Right atrium auricular region (tissue), 2 donors: ENCODE measurements at places on chromosomes 13 and 19. TPM values are rescaled to one million over a fixed set of nuclear protein-coding genes. Genes with fewer than 3 reads are reported as not detected.

Gene GPR12
- total RNA-seq = not detected

Gene PALM3
- total RNA-seq = 0.28 TPM

Gene YJEFN3
- total RNA-seq = 1.5 TPM

- DNase-seq = no peak
These were observed 77.7 kb downstream of the COL4A1 start for GRCh38 chr13:110228936-110229904.

GRCh38 chr19:47284324-47284899, 9.7 kb downstream of the INAFM1 start:
- DNase-seq = no peak

- no peak for DNase-seq
These were observed 284.1 kb upstream of the ZNF507 start for GRCh38 chr19:32061315-32061714.

DNA sequence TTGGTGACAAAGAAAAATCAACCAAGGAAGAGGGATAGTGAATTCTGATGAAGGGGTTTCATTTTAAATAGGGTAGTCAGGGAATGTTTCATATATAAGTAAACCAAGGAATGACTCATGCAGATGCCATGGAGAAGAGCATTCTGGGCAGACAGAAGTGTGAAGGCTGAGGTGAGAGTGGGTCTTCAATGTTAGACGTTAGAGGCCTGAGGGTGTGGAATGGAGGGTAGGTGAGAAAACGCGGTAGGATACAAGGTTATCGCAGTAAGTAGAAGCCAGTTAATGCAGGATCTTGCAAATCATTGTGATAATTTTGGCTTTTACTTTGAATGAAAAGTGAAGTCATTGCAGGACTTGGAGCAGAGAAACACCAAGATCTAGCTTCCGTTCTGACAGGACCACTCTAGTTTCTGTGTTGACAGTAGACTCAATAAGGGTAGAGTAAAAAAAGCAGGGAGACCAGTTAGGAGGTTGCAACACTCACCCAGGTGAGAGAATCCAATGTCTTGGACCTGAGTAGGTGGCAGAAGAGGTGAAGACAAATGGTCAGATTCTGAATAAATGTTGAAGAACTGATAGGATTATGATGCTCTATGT, 225.2 kb upstream of the TMTC4 start:
- DNase-seq = no peak

GRCh38 chr19:47240996-47241918, 10.3 kb upstream of the BBC3 start:
- no peak for DNase-seq

GRCh38 chr13:95298971-95299621, 2.2 kb downstream of the ABCC4 start:
- no peak for DNase-seq

DNA sequence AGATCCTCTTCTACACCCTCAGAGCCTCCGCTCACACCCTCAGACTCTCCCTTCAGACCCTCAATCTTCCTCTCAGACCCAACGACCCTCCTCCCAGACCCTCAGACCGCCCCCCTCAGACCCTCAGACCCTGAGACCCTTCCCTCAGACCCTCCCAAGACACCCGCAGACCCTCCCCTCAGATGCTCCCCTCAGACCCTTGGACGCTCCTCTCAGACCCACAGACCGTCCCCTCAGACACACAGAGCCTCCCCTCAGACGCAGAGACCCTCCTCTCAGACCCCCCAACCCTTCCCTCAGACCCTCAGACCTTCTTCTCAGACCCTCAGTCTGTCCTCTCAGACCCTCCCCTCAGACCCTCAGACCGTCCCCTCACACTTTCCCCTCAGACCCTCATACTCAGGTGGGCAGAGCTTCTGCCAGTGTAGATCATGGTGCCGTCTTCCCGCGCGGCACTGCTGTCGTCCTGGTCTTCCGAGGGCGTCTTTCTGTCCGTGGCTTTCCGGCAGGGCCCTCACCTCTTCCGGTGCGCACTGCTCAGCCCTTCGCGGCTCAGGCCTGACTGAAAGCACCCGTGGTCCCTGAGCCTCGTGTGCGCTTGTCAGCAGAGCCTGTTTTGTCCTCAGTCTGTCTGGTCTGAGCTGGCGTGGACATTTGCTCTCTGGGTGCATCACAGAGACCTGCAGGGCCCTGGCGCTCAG, 18.9 kb upstream of the TFDP1 start:
- peak; percentile 26 for DNase-seq

GRCh38 chr13:88752041-88752440, 1080.9 kb downstream of the SLITRK5 start:
- no peak for DNase-seq

DNA sequence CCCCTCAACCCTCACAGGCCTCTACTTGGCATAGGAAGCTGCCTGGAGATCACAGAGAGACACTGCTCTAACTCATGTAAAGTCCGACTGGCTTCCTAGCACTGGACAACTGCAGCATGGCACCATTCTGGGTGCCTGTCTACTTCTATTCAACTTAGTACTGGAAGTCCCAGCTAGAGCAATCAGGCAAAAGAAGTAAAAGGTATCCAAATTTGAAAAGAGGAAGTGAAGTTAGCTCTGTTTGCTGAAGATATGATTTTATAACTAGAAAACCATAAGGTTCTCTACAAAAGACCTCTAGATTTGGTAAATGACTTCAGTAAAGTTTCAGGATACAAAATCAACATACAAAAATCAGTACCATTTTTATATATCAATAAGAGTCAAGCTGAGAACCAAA, 1017.6 kb downstream of the PCDH9 start:
- no peak for DNase-seq

DNA sequence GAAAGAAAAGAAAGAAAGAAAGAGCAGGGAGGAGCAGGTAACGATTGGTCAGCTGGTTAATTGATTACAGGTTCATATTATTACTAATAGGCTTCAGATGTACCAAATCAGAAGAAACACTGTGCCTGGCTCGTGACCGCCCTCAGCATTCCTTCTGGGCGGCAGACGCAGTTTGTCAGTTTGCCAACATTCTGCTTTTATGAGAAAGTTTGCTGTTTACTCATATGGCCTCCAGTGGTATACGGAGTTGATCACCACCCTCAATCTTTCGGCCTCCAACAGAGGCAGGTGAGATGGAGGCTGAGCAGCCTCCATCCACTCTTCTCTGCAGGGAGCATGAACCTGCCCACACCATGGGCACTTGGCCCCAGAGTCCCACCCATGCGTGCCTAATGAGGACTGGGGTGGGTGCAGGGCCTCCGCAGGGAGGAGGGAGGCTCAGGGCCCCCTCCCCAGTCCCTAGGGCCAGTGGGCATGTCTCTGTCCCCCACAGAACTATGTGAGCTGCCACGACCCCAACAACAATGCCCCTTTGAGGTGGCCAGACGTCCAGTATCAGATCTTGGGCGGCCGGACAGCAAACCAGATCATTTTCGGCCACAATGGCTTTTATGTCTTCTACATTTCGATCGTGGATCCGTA, 8.8 kb downstream of the PRR22 start:
- no peak for DNase-seq

DNA sequence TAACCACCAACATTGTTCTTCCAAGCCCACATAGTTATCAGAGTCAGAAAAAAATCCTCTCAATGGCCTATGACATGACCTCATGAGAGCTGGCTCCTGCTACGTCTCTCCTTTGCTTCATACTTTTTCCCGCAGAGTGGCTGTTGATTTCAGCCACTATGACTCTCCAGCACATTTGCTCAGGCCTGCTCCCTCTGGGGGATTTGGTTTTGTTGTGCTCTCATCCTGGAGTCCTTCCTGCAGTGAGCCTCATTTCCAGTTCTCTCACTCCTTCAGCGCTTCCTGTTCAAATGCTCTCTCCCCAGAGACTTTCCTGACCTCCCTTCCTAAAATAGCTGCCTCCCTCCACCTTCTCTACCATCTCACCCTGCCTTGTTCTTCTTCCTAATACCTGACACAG, 72.0 kb upstream of the USP29 start:
- no peak for DNase-seq

- DNase-seq = no peak
These were observed 6.6 kb upstream of the DACH1 start for GRCh38 chr13:71873418-71874247.

DNA sequence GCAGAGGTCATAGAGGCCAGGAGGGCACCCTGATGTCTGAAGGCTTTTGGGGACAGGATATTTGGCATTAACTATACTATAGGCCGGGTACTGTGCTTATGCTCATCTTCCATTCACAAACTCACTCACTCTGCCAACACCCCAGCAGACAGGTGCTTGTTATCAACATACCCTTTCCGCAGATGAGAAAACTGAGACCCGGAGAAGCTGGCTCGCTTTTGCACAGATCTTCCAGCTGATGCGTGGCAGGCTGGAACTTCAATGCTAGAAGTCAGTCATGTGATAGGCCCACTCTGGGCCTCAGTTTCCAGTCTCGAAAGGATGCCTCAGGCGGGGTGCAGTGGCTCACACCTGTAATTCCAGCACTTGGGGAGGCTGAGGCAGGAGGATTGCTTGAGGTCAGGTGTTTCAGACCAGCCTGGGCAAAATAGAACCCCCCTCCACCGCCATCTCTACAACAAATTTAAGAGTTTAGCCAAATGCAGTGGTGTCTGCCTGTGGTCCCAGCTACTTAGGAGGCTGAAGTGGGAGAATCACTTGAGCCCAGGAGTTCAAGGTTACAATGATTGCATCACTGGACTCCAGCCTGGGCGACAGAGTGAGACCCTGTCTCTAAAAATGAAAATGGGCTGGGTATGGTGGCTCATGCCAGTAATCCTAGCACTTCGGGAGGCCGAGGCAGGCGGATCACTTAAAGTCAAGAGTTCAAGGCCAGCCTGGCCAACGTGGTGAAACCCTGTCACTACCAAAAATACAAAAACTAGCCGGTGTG, 9.5 kb downstream of the CNN1 start:
- no peak for DNase-seq
